T-cell (primary cell): ENCODE measurements at places on chromosomes 12 and 14. TPM values are rescaled to one million over a fixed set of nuclear protein-coding genes. Genes with fewer than 3 reads are reported as not detected.

- H3K4me3 ChIP-seq: no peak overlapping the region
- DNase-seq: no peak
- peaks cover 34% of the 10 kb centered on the region for H3K4me1 ChIP-seq
- H3K27me3 ChIP-seq: no peaks in the 10 kb centered on the region
Observed at GRCh38 chr12:96103067-96103644, 67.8 kb upstream of the LTA4H start.

LRP1-AS gene
- total RNA-seq: not detected

DNA sequence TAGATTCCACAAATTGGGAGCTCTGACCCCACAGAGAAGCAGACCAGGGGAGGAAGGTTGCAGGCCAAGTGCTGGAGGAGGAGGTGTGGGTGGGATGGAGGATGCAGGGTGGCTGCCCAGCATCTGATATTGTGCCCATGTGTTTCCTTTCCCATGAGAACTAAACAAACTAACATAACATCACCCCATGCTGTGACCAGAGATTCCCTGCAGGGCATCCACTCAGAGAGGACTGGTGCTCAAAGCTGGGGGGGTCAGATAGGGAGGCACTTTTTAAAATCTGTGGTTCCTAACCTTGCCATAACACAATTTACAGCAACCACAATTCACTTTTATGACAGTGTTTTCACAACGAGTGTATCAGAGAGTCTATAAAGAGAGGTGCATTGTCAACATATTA lies 1277.6 kb downstream of the AACS start:
- no peaks in the 10 kb centered on the region for H3K27me3 ChIP-seq
- no peaks in the 10 kb centered on the region for H3K4me1 ChIP-seq
- no peak overlapping the region for H3K4me3 ChIP-seq
- no peak for DNase-seq
- no peak overlapping the region for H3K27ac ChIP-seq

TMEM253 gene
- not detected for total RNA-seq

CACNA1C gene
- total RNA-seq: 0.25 TPM

GRCh38 chr12:51895378-51896135 lies 7.7 kb downstream of the ANKRD33 start:
- no peak overlapping the region for H3K27ac ChIP-seq
- H3K4me3 ChIP-seq: no peak overlapping the region
- H3K27me3 ChIP-seq: no peaks in the 10 kb centered on the region
- H3K36me3 ChIP-seq: no peaks in the 10 kb centered on the region
- no peaks in the 10 kb centered on the region for H3K4me1 ChIP-seq

C14orf180 gene
- not detected for total RNA-seq

DNA sequence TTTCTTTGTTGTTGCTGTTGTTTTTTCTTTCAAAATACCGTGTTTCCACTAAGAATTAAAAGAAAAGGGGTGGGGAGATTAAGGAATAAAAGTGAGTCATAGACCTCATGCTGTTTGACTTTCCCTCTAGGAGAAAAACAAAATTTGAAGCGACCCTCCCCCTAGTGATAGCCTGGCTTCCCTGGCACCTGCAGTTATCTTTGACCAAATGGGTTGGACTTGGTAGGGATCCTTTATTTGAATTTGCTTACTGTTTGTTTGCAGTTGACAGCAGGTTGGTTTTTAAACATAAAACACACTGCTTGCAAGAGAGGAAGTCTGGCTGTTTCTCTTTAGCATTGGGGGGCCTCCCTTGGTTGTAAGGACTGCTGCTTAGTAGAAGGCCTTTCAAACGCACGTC lies 14.0 kb downstream of the OTX2 start:
- no peaks in the 10 kb centered on the region for H3K36me3 ChIP-seq

DNA sequence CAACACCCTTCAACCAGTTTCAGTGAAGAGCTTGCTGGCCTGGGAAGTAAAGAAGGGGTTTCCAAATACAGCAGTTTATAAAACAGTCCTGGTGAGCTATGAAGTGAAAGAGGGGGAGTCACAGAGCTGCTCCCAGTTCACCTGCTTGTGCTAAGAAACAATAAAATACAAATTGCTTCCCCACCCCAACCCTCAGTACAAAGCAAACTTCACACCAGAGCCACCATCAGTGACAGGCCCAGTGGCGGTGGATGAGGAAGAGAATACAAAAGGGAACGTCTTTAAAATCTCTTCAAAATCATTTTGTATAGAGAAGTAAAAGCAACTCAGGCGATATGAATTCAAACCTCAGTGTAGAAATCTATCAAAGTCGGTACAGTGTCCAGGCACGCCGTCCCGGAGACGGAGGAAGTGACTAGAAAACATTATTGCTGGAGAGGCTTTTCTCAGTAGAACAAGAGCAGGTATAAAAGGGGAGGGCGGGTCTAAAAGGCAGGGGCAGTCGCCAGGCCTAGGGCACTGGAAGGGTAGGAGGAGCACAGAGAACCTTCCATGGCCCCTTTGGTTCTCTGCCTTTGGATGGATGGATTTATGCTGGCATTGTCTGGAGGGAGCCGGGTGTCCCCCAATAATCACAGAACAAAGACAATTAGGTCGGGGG lies 10.5 kb upstream of the RPLP0 start:
- peaks cover 59% of the 10 kb centered on the region for H3K36me3 ChIP-seq
- H3K27me3 ChIP-seq: no peaks in the 10 kb centered on the region
- H3K27ac ChIP-seq: no peak overlapping the region
- H3K4me1 ChIP-seq: no peaks in the 10 kb centered on the region
- no peak overlapping the region for H3K4me3 ChIP-seq

- H3K4me3 ChIP-seq: no peak overlapping the region
- H3K36me3 ChIP-seq: no peaks in the 10 kb centered on the region
- no peak for DNase-seq
Observed at GRCh38 chr14:61836184-61836583, 74.0 kb downstream of the SNAPC1 start.

DNA sequence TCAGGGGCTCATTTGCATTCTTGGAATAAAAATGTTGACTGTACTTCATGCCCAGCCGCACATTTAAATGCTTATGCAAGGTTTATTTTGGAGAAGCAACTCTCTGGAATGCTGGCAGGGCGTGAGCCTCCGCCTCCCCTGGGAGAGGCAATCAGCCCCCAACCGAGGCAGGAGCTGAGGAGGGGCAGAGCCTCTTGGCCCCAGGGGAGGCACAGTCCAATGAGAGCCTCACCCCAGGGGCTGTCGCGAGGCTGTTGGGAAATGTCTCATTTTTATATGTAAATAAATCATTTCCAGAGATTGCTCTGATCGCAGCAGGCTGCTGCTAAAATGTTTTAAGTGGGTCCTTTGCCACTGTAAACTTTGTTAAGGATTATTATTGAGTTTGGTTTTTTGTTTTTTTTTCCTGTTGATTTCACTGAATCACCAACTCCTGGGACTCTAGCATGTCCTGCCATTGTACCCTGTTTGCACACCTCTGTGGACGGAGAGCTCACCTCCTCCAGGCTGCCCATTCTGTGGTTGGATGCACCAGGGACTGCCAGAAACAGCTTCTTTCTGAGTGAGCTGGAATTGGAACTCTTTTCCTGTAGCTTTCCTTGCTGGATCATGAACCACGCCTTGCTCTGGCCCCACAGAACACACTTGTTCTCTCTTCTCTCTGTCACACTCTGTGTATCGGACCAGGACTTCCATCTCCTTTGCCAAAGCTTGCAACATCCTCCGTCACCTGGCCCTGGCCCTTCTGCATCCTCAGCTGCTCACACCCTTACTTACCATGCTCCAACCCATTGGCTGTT lies 46.9 kb upstream of the FAM181A start:
- no peak overlapping the region for H3K27ac ChIP-seq
- H3K27me3 ChIP-seq: no peaks in the 10 kb centered on the region

DNA sequence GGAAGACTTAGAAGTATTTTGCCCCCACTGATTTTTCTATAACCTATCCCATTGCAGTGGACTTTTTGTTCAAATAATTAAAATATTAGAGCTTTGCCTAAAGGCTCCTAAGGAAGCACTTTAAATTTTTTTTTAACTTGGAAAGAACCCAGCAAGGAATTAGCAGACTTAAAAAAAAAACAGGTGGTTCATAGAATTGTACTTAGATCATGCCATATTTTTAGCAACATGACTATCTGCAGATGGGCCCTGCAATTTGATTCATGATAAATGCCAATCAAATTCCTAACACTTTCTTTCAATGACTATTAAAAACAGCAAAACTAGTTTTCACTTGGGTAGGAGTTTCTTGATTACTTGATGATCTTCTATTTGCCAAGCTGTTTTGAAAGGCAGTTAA lies 11.5 kb downstream of the ADAMTS20 start:
- DNase-seq: no peak
- no peak overlapping the region for H3K4me3 ChIP-seq
- H3K27ac ChIP-seq: no peak overlapping the region
- no peaks in the 10 kb centered on the region for H3K4me1 ChIP-seq
- H3K36me3 ChIP-seq: no peaks in the 10 kb centered on the region

DNA sequence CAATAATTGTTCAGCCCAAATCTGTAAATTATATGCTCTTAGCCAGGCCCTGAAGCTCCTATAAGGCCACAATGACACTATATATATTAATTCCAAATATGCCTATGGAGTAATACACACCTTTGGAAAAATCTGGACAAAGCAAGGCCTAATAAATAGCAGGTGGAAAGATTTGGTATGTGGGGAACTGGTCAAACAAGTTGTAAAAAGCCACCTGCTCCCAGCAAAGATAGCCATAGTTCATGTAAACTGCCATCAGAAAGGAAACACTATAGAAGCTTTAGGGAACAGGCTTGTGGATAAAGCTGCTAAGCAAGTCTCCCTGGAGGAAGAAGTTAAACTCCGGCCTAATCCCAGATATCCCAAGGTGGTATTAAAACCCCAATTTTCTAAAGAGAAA lies 29.7 kb downstream of the PRMT8 start:
- no peaks in the 10 kb centered on the region for H3K4me1 ChIP-seq
- H3K4me3 ChIP-seq: no peak overlapping the region
- no peaks in the 10 kb centered on the region for H3K36me3 ChIP-seq

GRCh38 chr14:71384007-71384845 lies 477.0 kb downstream of the PCNX1 start:
- DNase-seq: no peak
- no peak overlapping the region for H3K4me3 ChIP-seq
- no peaks in the 10 kb centered on the region for H3K27me3 ChIP-seq
- H3K4me1 ChIP-seq: no peaks in the 10 kb centered on the region

- no peak overlapping the region for H3K4me3 ChIP-seq
- peak overlapping the region; percentile 17 for H3K27ac ChIP-seq
- H3K4me1 ChIP-seq: peaks cover 48% of the 10 kb centered on the region
- no peaks in the 10 kb centered on the region for H3K36me3 ChIP-seq
- DNase-seq: peak; percentile 52
Observed at GRCh38 chr14:49865431-49865859, 12.9 kb upstream of the NEMF start.

GRCh38 chr14:94171208-94171607 lies 2.9 kb upstream of the PPP4R4 start:
- H3K27me3 ChIP-seq: peaks cover 8% of the 10 kb centered on the region
- DNase-seq: no peak
- no peaks in the 10 kb centered on the region for H3K36me3 ChIP-seq
- no peak overlapping the region for H3K27ac ChIP-seq
- peaks cover 3% of the 10 kb centered on the region for H3K4me1 ChIP-seq
- no peak overlapping the region for H3K4me3 ChIP-seq

GRCh38 chr12:25755136-25755970 lies 202.3 kb upstream of the LMNTD1 start:
- no peaks in the 10 kb centered on the region for H3K4me1 ChIP-seq
- H3K27ac ChIP-seq: no peak overlapping the region
- H3K36me3 ChIP-seq: no peaks in the 10 kb centered on the region
- DNase-seq: no peak
- H3K4me3 ChIP-seq: no peak overlapping the region
- H3K27me3 ChIP-seq: no peaks in the 10 kb centered on the region

DNA sequence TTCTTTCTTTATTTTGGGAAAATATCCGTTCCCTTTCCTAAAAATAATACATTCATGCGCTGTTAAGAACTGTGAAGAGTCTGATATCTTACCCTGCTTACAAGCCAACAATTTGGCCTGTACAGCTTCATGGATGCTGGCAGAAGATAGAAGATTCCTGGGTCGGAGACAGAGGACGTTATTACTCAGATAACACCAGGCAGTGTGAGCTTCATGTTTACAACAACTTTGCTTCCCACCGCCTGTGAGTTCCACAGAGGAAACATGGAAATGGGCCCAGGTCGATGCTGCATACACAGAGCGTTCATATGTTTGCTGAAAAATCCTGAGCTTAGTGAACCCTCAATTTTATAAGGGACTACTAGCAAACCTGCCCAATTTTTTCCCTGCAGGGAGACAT lies 705.6 kb upstream of the SEL1L start:
- H3K27me3 ChIP-seq: no peaks in the 10 kb centered on the region
- H3K36me3 ChIP-seq: no peaks in the 10 kb centered on the region
- no peak overlapping the region for H3K4me3 ChIP-seq
- H3K27ac ChIP-seq: no peak overlapping the region
- DNase-seq: no peak
- no peaks in the 10 kb centered on the region for H3K4me1 ChIP-seq

- no peak overlapping the region for H3K27ac ChIP-seq
- peaks cover 3% of the 10 kb centered on the region for H3K4me1 ChIP-seq
- peaks cover 7% of the 10 kb centered on the region for H3K36me3 ChIP-seq
- no peak overlapping the region for H3K4me3 ChIP-seq
Observed at GRCh38 chr14:92099802-92100201, 6.6 kb downstream of the ATXN3 start.

DNA sequence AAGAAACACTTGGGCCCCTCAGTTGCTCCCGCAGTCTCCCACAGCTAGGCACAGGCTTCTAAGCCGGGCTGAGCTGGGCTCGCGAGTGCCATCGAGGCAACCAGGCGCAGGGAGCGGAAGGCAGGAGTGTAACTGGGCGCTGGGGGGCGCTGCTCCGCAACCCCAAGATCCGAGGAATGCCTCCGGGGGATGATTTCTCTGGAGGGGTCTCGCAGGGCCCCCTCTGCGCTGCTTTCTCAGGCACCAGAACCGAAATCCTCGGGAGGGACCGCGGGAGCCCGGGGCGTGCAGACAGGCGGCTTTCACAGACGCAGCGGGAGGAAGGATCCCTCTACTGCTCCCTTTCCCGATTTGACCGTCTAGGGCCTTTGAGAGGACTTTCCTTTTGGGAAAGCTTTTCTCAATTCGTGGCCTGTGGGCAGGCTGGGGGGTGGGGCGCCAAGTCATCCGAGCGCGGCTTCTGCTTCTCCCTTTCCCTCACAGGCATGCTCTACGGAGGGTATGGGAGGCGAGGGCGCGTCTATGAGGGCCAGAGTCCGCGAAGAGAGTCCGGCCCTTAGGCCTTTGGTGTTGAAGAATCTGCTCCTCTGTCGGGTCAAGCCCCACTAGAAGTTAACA lies 4.3 kb upstream of the NKX2-1 start:
- H3K27me3 ChIP-seq: peaks cover 74% of the 10 kb centered on the region
- H3K4me1 ChIP-seq: peaks cover 15% of the 10 kb centered on the region
- H3K36me3 ChIP-seq: no peaks in the 10 kb centered on the region
- H3K4me3 ChIP-seq: no peak overlapping the region
